ENCODE measurements at places on chromosomes 7 and 10. TPM values are rescaled to one million over a fixed set of nuclear protein-coding genes. Genes with fewer than 3 reads are reported as not detected.

GRCh38 chr7:5633161-5634106, 148.0 kb downstream of the RNF216 start:
- peak overlapping the region; percentile 41 for H3K4me3 ChIP-seq
- no peaks in the 10 kb centered on the region for H3K36me3 ChIP-seq
- H3K27ac ChIP-seq, result peak overlapping the region; percentile 87
- no peaks in the 10 kb centered on the region for H3K27me3 ChIP-seq
- DNase-seq, result peak; percentile 77

- no peaks in the 10 kb centered on the region for H3K4me1 ChIP-seq
- no peak overlapping the region for H3K27ac ChIP-seq
- no peak overlapping the region for H3K4me3 ChIP-seq
Measured at GRCh38 chr7:79287981-79288380, 165.5 kb downstream of the MAGI2 start.

GRCh38 chr7:119026391-119026790, 801.9 kb downstream of the ANKRD7 start:
- no peak overlapping the region for H3K4me3 ChIP-seq
- no peaks in the 10 kb centered on the region for H3K36me3 ChIP-seq
- H3K27ac ChIP-seq, result no peak overlapping the region
- peaks cover 4% of the 10 kb centered on the region for H3K4me1 ChIP-seq
- DNase-seq, result no peak

ZNHIT1 gene
- total RNA-seq, result 61.9 TPM

GRCh38 chr7:12456506-12456905, 52.8 kb upstream of the VWDE start:
- DNase-seq, result no peak
- peaks cover 6% of the 10 kb centered on the region for H3K4me1 ChIP-seq
- no peaks in the 10 kb centered on the region for H3K27me3 ChIP-seq
- H3K27ac ChIP-seq, result no peak overlapping the region
- H3K4me3 ChIP-seq, result no peak overlapping the region

GRCh38 chr10:13671904-13672303, 85.1 kb downstream of the PRPF18 start:
- H3K36me3 ChIP-seq, result no peaks in the 10 kb centered on the region
- 0 out of 2 replicates have a peak overlapping the region, but pooled peaks have one; percentile 63 for H3K27ac ChIP-seq
- peaks cover 21% of the 10 kb centered on the region for H3K4me1 ChIP-seq
- no peak for DNase-seq
- no peaks in the 10 kb centered on the region for H3K27me3 ChIP-seq

DNA sequence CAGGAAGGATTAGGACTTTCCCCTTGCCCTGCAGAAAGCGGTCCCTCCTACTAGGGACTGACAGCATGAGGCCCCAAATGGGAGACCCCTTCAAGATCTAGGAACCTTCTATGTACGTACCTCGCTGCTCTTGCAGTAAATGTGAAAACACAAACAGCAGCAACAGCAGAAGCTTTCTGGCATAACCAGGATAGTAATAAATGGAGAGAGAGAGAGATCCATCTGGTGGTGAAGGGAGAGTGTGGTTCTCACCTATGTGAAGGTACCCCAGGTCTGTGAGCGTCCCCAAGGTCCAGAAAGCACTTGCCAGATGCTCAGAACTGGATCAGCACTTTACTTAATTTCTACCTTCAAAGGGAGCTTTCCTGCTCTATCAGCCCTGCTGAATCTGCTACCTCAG, 592.7 kb downstream of the PARD3 start:
- DNase-seq, result no peak
- H3K36me3 ChIP-seq, result no peaks in the 10 kb centered on the region
- H3K4me3 ChIP-seq, result no peak overlapping the region
- H3K4me1 ChIP-seq, result no peaks in the 10 kb centered on the region

HYAL4 gene
- not detected for total RNA-seq

DNA sequence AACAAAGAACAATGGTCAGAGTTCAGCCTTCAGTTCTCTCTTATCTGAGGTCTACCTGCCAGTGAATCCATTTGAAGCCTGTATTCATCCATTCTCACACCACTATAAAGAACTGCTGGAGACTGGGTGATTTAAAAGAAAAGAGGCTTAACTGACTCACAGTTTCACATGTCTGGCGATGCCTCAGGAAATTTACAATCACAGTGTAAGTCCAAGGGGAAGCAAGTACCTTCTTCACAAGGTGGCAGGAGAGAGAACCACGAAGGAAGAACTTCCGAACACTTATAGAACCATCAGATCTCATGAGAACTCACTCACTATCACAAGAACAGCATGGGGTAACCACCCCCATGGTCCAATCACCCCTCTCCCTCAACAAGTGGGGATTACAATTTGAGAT, 33.0 kb upstream of the SLC25A13 start:
- no peak overlapping the region for H3K27ac ChIP-seq
- H3K4me1 ChIP-seq, result no peaks in the 10 kb centered on the region
- no peaks in the 10 kb centered on the region for H3K36me3 ChIP-seq
- no peaks in the 10 kb centered on the region for H3K27me3 ChIP-seq
- no peak overlapping the region for H3K4me3 ChIP-seq

- no peak overlapping the region for H3K4me3 ChIP-seq
- H3K27ac ChIP-seq, result no peak overlapping the region
- no peaks in the 10 kb centered on the region for H3K36me3 ChIP-seq
Measured at GRCh38 chr10:75655791-75656451, 224.5 kb downstream of the LRMDA start.

DNA sequence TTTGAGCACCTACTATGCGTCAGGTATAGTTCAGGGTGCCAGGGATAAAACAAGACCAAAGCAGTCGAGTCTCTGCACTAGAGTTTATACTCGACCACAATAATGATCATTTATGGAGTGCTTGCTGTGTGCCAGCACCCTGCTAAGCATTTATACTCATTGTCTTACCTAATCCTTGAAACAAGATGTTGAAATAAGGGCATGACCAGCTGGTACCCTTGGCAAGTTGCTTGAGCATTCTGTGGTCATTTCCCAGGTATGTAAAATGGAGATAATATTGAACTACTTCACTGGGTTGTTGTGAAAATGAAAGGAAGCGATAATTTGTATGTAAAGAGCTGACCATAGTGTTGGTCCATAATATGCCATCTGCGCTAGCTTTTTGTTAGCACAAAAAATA, 185.4 kb downstream of the CYP26A1 start:
- DNase-seq, result no peak
- H3K4me3 ChIP-seq, result no peak overlapping the region
- no peaks in the 10 kb centered on the region for H3K27me3 ChIP-seq
- H3K4me1 ChIP-seq, result peaks cover 21% of the 10 kb centered on the region

MEST gene
- total RNA-seq, result 229 TPM

DNA sequence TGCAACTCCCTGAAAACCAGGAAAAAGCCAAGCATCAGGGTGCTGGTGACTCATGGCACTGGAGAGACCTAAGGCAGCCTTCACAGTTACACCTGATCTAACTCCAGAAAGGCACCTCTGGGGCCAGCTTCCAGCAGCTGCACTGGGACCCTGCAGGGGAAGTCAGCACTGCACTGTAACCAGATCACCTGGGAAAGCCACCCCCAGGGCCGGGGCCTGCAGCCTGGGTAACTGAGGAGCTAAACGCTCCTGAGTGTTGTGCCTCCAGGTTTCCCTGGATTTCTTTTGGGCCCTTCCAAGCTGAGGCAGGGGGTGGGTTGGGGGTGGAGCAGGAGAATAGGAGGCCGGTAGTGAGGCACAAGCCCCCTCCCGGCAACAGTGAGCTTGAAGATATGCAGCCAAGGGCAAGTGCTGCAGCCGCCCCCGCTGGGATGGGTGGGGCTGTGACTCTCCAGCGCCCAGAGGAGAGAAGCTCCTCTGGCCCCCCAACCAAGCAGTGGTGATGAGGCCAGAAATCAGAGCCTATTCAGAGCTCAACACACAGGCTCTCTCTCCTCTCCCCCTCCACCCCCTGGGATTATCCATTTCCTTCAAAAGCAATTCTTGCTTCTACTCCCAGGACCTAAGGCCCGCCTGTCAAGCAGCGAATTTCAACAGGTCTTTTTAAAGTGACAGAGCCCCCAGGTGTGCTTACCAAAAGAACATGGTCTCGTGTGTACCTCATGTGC, 2.6 kb downstream of the CXCL12 start:
- peaks cover 15% of the 10 kb centered on the region for H3K36me3 ChIP-seq
- peak overlapping the region; percentile 95 for H3K27ac ChIP-seq
- DNase-seq, result peak; percentile 68
- peaks cover 36% of the 10 kb centered on the region for H3K4me1 ChIP-seq
- peaks cover 34% of the 10 kb centered on the region for H3K27me3 ChIP-seq
